ENCODE measurements at places on chromosomes 12 and 14. TPM values are rescaled to one million over a fixed set of nuclear protein-coding genes. Genes with fewer than 3 reads are reported as not detected.

The TMEM132C gene
- 0.58 TPM for total RNA-seq

The ADCY6 gene
- 21.4 TPM for total RNA-seq

The MIP gene
- total RNA-seq, result 0.68 TPM

The EIF2S3B gene
- 1.3 TPM for total RNA-seq

The SSTR1 gene
- total RNA-seq, result not detected

The WASHC3 gene
- total RNA-seq, result 36.2 TPM

The KRT6C gene
- total RNA-seq, result not detected

The CNTN1 gene
- total RNA-seq, result 17.1 TPM

The RNASE3 gene
- total RNA-seq, result not detected

The RHNO1 gene
- total RNA-seq, result 9.8 TPM

The RAB15 gene
- total RNA-seq, result 21.5 TPM

The NANOG gene
- not detected for total RNA-seq

All from motor neuron (in vitro differentiated cells).